ENCODE measurements at places on chromosomes 6 and 20. TPM values are rescaled to one million over a fixed set of nuclear protein-coding genes. Genes with fewer than 3 reads are reported as not detected.

Gene ARMH2
- total RNA-seq: 1.5 TPM

Gene CCN5
- not detected for total RNA-seq

Gene KCNQ2
- not detected for total RNA-seq

Gene PHACTR1
- total RNA-seq: 0.33 TPM

Gene HMGCLL1
- not detected for total RNA-seq

Gene AIF1
- 11.7 TPM for total RNA-seq

Gene C20orf144
- 0.30 TPM for total RNA-seq

Gene EYA4
- not detected for total RNA-seq

Gene RAET1G
- total RNA-seq: not detected

Gene LST1
- 74.5 TPM for total RNA-seq

Gene NKAPL
- total RNA-seq: not detected

GRCh38 chr20:43543138-43543537 lies 15.7 kb upstream of the SGK2 start:
- H3K36me3 ChIP-seq: peaks cover 3% of the 10 kb centered on the region
- no peaks in the 10 kb centered on the region for H3K4me1 ChIP-seq
- no peaks in the 10 kb centered on the region for H3K27me3 ChIP-seq
- H3K4me3 ChIP-seq: no peak overlapping the region

- no peaks in the 10 kb centered on the region for H3K36me3 ChIP-seq
- H3K27me3 ChIP-seq: no peaks in the 10 kb centered on the region
- no peak for DNase-seq
- H3K4me1 ChIP-seq: peaks cover 6% of the 10 kb centered on the region
Observed at GRCh38 chr6:84575264-84575663, 189.1 kb downstream of the TBX18 start.

GRCh38 chr6:558089-558488 lies 98.8 kb downstream of the HUS1B start:
- peaks cover 69% of the 10 kb centered on the region for H3K36me3 ChIP-seq
- DNase-seq: no peak
- peak overlapping the region; percentile 62 for H3K27ac ChIP-seq

DNA sequence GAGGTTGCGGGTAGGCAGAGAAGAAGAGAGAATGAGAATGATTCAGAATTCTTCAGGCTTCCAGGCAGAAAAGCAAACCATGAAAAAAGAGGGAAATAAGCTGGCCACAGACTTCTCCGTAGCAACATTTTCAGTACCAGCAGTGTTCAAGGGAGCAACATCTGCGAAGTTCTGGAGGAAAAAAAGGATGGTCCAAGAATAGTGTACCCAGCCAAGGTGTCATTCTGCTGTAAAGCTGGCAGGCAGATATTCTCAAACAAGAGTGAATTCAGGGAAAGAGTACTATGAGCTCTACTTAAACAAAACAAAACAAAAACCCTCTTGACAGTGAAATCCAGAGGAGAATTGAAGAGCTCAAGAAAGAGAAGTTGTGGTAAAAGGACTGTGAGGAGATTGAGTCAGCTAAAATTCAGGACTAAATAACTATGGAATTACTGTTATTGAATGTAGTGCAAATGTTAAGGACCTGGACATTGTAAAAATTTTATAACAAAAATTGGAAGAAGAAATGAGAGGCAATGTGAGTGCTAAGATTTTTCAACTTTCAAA lies 86.5 kb downstream of the ATRN start:
- DNase-seq: no peak
- no peaks in the 10 kb centered on the region for H3K27me3 ChIP-seq
- H3K4me1 ChIP-seq: no peaks in the 10 kb centered on the region
- no peaks in the 10 kb centered on the region for H3K36me3 ChIP-seq

DNA sequence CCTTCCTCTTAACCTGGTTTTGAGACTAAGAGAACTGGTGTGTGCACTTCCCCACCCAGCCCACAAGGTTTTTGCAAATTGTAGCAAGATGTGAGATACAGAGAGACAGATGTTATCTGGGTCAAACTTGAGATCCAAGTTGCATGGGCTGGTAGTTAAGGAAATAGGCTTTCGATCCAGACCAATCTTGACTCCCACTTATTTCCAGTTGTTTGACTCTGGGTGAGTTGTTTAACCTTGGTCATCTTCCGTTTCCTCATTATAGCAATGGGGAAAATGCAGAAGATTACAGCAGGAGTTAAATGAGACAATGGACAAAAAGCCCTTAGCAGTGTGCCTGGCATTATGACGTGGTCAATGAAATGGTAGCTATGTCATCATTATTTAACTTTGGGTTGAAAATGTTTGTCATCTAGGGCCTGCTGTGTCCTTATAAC lies 1.7 kb downstream of the SNX21 start:
- no peak for DNase-seq
- no peak overlapping the region for H3K27ac ChIP-seq
- peaks cover 12% of the 10 kb centered on the region for H3K27me3 ChIP-seq
- peaks cover 19% of the 10 kb centered on the region for H3K4me1 ChIP-seq
- no peak overlapping the region for H3K4me3 ChIP-seq

GRCh38 chr6:122657601-122658000 lies 47.4 kb downstream of the PKIB start:
- peaks cover 2% of the 10 kb centered on the region for H3K27me3 ChIP-seq
- H3K4me3 ChIP-seq: no peak overlapping the region
- H3K36me3 ChIP-seq: no peaks in the 10 kb centered on the region
- no peak for DNase-seq
- no peaks in the 10 kb centered on the region for H3K4me1 ChIP-seq

DNA sequence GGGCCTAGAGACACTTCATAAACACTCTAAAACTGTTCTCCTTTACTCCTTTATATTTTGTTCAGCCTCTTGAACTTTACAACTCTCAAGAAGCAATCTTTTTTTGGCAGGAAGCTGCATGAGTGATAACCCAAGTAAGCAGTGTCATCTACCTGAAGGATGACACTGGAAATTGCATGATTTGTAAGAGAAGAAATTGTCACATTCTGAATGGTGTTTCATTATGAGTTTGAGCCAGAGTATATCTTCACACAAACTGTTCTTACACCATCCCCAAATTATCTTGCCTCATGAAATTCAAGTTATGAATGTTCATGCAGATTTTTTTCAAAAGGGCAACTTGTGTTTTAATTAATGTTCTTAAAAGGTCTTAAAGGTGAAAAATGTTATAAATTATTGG lies 799.3 kb downstream of the TBC1D32 start:
- no peak overlapping the region for H3K27ac ChIP-seq
- no peaks in the 10 kb centered on the region for H3K36me3 ChIP-seq
- no peaks in the 10 kb centered on the region for H3K4me1 ChIP-seq
- no peaks in the 10 kb centered on the region for H3K27me3 ChIP-seq
- no peak overlapping the region for H3K4me3 ChIP-seq

DNA sequence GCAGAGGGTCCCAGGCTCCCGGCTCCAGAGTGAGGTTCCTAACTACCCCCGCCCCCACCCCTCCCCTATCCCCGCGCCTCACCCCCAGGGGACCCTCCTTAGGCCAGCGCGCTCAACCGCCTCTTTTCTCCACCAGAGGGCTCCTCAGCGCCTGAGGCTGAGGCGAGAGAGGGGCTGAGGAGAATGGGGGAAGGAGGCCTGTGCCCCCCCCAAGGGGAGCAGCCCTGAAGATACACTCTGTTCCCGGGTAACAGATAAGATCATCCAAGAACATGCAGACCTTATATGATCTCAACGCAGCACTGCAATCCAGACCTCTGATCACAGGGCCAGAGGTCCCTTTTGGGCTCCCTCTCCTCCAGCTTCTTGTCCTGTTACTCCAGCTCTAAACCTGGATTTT lies 43.3 kb upstream of the MRPS10 start:
- peaks cover 5% of the 10 kb centered on the region for H3K4me1 ChIP-seq
- no peak overlapping the region for H3K27ac ChIP-seq
- no peak overlapping the region for H3K4me3 ChIP-seq
- H3K27me3 ChIP-seq: no peaks in the 10 kb centered on the region
- peak; percentile 33 for DNase-seq
- peaks cover 20% of the 10 kb centered on the region for H3K36me3 ChIP-seq

GRCh38 chr20:46270977-46271744 lies 37.1 kb downstream of the CDH22 start:
- no peak overlapping the region for H3K27ac ChIP-seq
- H3K36me3 ChIP-seq: no peaks in the 10 kb centered on the region
- H3K4me1 ChIP-seq: no peaks in the 10 kb centered on the region
- DNase-seq: no peak
- no peak overlapping the region for H3K4me3 ChIP-seq
- H3K27me3 ChIP-seq: peaks cover 33% of the 10 kb centered on the region

- no peaks in the 10 kb centered on the region for H3K36me3 ChIP-seq
- DNase-seq: no peak
- H3K27ac ChIP-seq: no peak overlapping the region
- peaks cover 2% of the 10 kb centered on the region for H3K4me1 ChIP-seq
- H3K27me3 ChIP-seq: peaks cover 34% of the 10 kb centered on the region
Observed at GRCh38 chr6:3585320-3585935, 128.6 kb upstream of the SLC22A23 start.

DNA sequence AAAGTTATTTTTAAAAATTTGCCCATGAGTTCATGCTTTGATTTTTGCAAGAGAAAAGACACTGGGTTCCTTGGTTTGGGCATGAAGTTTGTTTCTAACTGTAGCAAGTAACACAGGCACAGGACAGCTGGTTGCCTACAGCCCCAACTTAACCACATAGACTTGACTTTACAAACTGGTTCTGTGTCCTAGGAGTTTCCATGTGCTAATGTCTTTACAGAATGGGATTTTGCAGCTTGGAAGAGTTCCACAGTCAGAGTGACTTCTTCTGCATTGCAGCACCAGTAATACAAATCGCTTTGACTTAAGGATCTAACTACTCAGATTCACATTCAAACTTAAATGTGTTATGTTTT lies 44.3 kb downstream of the OR2B2 start:
- H3K36me3 ChIP-seq: peaks cover 18% of the 10 kb centered on the region
- peaks cover 75% of the 10 kb centered on the region for H3K4me1 ChIP-seq
- H3K27ac ChIP-seq: peak overlapping the region; percentile 99
- no peaks in the 10 kb centered on the region for H3K27me3 ChIP-seq

- no peak overlapping the region for H3K27ac ChIP-seq
- H3K4me3 ChIP-seq: no peak overlapping the region
- H3K27me3 ChIP-seq: no peaks in the 10 kb centered on the region
- DNase-seq: no peak
Observed at GRCh38 chr6:82118150-82118562, 129.4 kb downstream of the IBTK start.

DNA sequence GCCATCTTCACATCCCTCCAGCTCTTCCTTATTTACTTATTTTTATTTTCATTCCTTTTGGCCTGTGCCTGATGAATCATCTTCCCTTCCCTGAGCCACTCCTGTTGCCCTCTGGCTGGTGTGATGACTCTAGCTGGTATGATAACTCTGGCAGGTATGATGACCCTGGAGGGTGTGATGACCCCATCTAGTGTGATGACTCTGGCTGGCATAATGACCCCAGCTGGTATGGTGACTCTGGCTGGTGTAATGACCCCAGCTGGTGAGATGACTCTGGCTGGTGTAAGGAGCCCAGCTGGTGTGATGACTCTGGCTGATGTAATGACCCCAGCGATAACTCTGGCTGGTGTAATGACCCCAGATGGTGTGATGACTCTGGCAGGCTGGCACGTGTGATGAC lies 426.8 kb downstream of the QKI start:
- no peak overlapping the region for H3K4me3 ChIP-seq
- no peaks in the 10 kb centered on the region for H3K4me1 ChIP-seq
- no peak overlapping the region for H3K27ac ChIP-seq
- H3K36me3 ChIP-seq: no peaks in the 10 kb centered on the region
- DNase-seq: no peak
- no peaks in the 10 kb centered on the region for H3K27me3 ChIP-seq

GRCh38 chr20:60136645-60137401 lies 178.6 kb downstream of the CDH26 start:
- no peaks in the 10 kb centered on the region for H3K27me3 ChIP-seq
- no peaks in the 10 kb centered on the region for H3K36me3 ChIP-seq
- DNase-seq: no peak

DNA sequence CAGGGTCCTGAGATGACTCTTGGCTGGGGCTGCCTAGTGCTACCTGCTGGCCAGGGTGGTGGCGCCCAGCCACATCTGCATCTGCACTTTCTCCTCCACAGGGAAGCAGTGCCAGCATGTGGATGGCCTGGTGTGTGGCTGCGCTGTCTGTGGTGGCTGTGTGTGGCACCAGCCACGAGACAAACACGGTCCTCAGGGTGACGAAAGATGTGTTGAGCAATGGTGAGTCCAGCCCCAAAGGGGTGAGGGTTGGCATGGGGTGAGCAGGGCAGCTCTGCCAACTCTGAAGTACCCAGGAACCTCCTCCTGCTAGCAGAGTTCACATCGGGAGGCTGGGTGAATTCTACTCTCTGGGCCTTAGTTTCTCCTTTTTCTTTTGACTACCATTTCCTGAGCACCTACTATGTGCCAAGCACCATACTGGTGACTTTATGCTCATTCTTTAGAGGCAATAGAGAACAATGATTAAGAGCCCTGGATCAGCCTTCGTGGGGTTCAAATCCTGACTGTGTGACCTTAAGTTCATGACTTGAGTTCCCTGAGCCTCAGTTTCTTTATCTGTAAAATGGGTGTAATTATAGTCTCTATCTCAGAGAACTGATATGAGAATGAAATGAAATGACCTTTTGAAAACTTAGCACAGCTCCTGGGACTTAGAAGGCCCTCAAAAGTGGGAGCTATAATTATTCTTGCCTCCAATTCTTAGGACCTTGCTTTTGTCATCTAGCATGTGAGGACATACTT lies 2.1 kb downstream of the BPIFB4 start:
- no peaks in the 10 kb centered on the region for H3K36me3 ChIP-seq
- no peak for DNase-seq
- no peaks in the 10 kb centered on the region for H3K4me1 ChIP-seq
- H3K27me3 ChIP-seq: no peaks in the 10 kb centered on the region
- H3K4me3 ChIP-seq: no peak overlapping the region
- no peak overlapping the region for H3K27ac ChIP-seq

- H3K4me3 ChIP-seq: no peak overlapping the region
- H3K27me3 ChIP-seq: peaks cover 4% of the 10 kb centered on the region
- H3K27ac ChIP-seq: no peak overlapping the region
- DNase-seq: peak; percentile 70
- H3K36me3 ChIP-seq: no peaks in the 10 kb centered on the region
- peaks cover 5% of the 10 kb centered on the region for H3K4me1 ChIP-seq
Observed at GRCh38 chr6:89281779-89282246, 33.3 kb downstream of the GABRR2 start.

DNA sequence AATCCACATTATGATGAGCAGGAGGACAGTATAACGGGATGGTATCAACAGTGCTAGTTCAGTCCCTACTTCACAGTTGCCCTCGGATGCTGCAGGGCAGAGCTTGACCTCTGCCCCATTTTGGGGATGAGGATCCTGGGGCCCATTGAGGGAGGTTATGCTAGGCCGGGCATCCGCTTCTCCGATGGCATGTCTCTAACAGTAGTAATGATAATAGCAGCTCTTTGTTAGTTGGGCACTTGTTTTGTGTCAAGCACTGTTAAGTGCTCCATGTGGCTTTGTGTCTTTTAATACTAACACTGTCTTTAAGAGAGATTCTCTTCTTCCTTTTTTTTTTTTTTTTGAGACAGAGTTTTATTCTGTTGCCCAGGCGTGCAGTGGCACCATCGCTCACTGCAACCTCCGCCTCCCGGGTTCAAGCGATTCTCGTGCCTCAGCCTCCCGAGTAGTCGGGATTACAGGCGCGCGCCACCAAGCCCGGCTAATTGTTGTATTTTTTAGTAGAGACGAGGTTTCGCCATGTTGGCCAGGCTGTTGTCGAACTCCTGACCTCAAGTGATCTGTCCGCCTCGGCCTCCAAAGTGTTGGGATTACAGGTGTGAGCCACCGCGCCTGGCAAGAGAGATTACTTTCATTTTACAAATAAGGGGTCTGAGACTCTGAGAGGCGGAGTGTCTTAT lies 1.1 kb downstream of the MAPRE1 start:
- H3K27me3 ChIP-seq: no peaks in the 10 kb centered on the region
- H3K4me3 ChIP-seq: peak overlapping the region; percentile 99
- peak; percentile 24 for DNase-seq
- peaks cover 42% of the 10 kb centered on the region for H3K4me1 ChIP-seq
- peaks cover 30% of the 10 kb centered on the region for H3K36me3 ChIP-seq

GRCh38 chr6:90462102-90462501 lies 124.8 kb downstream of the MAP3K7 start:
- H3K27me3 ChIP-seq: no peaks in the 10 kb centered on the region
- H3K4me1 ChIP-seq: peaks cover 95% of the 10 kb centered on the region
- no peak for DNase-seq
- H3K27ac ChIP-seq: peak overlapping the region; percentile 31
